ENCODE measurements at places on chromosomes 16 and 17. TPM values are rescaled to one million over a fixed set of nuclear protein-coding genes. Genes with fewer than 3 reads are reported as not detected.

Gene KRTAP4-3
- not detected for total RNA-seq

Gene SCO1
- total RNA-seq, result 25.4 TPM

Gene CA5A
- not detected for total RNA-seq

Gene GINS2
- 0.85 TPM for total RNA-seq

Gene APPBP2
- 30.1 TPM for total RNA-seq

Gene SDR42E2
- total RNA-seq, result not detected

Gene ENPP7
- total RNA-seq, result not detected

Gene TMC8
- under 0.01 TPM for total RNA-seq

Gene SLC2A4
- 0.23 TPM for total RNA-seq

Gene SLC52A1
- total RNA-seq, result not detected

Gene KCNH6
- not detected for total RNA-seq

Gene ACSM5
- total RNA-seq, result not detected

Gene C17orf67
- total RNA-seq, result 1.3 TPM

Gene HEATR9
- not detected for total RNA-seq

Gene SPATA22
- total RNA-seq, result 2.7 TPM

Gene C1QTNF8
- total RNA-seq, result not detected

Gene KRT24
- total RNA-seq, result not detected

Gene LRRC36
- total RNA-seq, result not detected

Gene DYNLRB2
- not detected for total RNA-seq

Gene MPV17L
- total RNA-seq, result not detected

Gene JMJD8
- total RNA-seq, result 58.7 TPM

Gene EEF2K
- 26.3 TPM for total RNA-seq

Gene KRTAP2-2
- total RNA-seq, result not detected

Gene OR1A1
- total RNA-seq, result not detected

Gene TBC1D28
- total RNA-seq, result not detected

Gene TBC1D3K
- not detected for total RNA-seq

Gene EFCAB3
- total RNA-seq, result not detected

Gene SEZ6
- total RNA-seq, result not detected

Gene LRRC75A
- 3.3 TPM for total RNA-seq

Gene SLFN12L
- not detected for total RNA-seq

Gene KRT27
- total RNA-seq, result not detected

Gene ACSM2B
- not detected for total RNA-seq

Gene TLE7
- total RNA-seq, result not detected

Gene CSH1
- total RNA-seq, result not detected

Gene CCL7
- not detected for total RNA-seq

Gene RNF222
- not detected for total RNA-seq

Gene UMOD
- not detected for total RNA-seq

Gene PIK3R5
- total RNA-seq, result not detected

Gene PRSS21
- 3.8 TPM for total RNA-seq

Gene CASKIN1
- total RNA-seq, result under 0.01 TPM

Gene PNMT
- total RNA-seq, result 0.60 TPM

Gene CFAP97D1
- not detected for total RNA-seq

Gene CLEC18B
- total RNA-seq, result not detected
